ENCODE measurements at places on chromosomes 6 and 20.

DNA sequence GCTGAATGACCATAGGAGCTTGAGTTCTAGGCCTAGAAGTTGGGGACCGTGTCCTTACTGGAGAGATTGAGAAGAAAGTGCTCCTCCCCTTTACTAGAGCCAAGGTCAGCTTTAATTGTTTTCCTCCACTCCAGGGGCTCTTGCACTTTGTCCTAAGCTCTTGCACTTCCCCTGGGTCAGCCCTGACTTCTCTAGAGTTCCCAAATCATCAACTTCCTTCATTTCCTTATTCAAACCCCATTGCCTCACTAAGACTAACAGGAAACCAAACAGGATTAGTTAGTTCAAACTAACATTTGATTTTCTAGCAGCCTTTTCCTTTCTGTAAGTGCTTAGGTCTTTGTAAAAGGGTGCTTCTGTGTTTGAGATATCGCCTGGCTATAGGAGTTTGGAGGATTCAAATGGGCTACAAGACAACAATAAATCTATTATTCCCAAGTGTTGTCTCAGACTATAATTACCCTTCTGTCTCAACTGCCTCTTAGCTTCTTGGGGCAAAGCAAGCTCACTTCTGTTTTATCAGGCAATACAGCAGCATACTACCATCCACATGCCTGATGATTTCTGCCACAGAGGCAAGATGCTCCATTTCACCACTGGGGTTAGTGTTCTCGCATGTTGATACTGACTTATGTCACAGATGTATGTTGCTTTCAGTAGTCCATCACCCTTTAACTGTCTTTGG lies 12.8 kb upstream of the DTNBP1 start:
- no peak for DNase-seq

- DNase-seq: no peak
Measured at GRCh38 chr20:34771680-34772081, 53.8 kb downstream of the NCOA6 start.

GRCh38 chr20:5180421-5180820 lies 53.6 kb downstream of the CDS2 start:
- no peak for DNase-seq

GRCh38 chr6:30689022-30689865 lies 1.5 kb downstream of the NRM start:
- DNase-seq: no peak

DNA sequence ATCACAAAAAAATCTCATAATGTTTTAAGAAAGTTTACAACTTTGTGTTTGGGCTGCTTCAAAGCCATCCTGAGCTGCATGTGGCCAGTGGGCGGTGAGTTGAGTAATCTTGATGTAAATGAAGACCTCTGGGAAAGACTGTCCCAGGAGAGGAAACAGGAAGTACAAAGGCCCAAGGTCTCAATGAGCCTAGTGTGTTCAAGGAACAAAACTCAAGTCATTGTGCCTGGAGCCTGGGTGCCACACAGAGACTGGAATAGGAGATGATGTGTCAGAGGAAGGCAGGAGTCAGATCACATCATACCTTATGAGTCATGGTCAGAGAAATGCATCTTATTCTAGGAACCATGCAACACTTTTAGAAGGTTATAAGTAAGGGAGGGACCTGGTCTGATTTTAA lies 51.5 kb downstream of the COL19A1 start:
- no peak for DNase-seq

DNA sequence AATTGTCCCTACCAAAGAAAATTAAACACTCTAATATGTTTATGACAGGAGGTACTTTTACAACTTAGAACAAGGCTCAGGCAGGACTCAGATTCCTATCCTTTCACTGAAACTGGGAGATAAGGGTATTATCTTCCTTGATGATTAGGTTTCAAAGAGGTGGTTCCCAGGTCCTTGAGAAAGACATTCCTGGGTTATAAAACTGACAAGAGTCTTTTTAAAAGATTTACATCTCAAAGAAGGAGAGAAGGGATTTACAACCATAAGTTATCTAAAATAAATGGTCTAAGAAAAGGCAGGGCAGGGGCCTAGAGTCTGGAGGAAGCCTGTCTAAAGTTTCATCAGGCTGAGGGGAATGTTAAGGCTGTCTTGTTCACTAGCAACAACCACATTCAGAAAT lies 1492.5 kb downstream of the HACE1 start:
- no peak for DNase-seq

DNA sequence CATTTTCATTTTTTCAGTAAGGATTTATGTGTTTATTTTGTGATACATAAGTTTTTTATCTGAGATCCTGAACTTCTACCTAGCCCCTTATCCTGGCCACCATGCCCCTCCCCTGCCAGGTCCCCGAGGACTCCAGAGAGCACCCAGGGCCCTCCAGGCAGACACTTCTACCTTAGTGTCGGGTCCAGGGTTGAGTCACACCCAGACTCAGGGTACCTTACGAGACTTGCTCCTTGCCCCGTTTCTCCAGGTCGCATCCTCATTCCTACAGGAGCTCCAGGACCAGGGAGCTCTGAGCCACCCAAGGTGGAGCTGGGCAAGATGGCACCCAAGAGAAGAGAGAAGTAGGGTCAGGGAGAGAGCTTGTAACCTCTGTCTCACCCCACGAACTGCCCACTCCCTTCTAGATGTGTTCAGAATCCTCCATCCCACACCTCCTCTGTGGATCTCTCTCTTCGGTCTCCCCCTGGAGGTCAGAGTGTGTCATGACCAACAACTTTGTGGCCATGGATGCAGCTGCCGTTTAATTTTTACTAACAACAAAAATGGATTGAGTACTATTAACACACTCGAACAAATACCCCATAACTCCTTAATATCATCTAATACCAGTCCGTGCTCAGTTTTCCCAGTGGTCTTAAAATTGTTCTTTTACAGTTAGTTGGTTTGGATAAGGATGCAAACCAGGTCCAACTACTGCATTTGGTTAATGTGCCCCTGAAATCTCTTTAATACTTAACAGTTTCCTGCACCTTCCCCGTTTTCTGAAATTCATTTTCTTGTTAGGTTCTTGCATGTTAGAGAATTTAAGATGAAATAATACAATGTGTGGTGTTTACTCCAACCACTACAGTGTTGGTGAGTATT lies 130.6 kb upstream of the INSM1 start:
- DNase-seq: peak; percentile 7

- DNase-seq: no peak
Measured at GRCh38 chr6:52541135-52541534, 35.7 kb downstream of the TRAM2 start.

DNA sequence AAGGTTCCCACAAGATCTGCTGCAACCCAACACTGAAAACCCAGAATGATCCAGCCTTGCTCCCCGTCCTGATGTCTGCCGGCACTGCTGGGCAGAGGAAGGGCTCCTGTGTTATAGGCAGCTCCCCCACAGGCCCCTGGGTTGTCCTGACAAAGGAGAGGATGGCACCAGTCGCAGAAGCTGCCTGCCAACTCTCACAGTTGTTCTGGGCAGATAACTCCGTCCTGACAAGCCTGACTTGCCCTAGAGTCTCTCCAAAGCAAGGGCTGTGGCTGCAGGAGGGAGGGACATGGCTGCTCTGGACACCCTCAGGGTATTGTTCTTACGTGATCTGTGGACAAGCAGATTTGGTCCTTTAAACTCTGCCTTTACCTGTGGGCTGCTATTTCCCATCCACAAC lies 243.8 kb downstream of the CDH26 start:
- no peak for DNase-seq

- no peak for DNase-seq
Measured at GRCh38 chr20:51206032-51206662, 183.2 kb upstream of the KCNG1 start.

GRCh38 chr6:84314377-84314898 lies 87.0 kb upstream of the CEP162 start:
- no peak for DNase-seq

DNA sequence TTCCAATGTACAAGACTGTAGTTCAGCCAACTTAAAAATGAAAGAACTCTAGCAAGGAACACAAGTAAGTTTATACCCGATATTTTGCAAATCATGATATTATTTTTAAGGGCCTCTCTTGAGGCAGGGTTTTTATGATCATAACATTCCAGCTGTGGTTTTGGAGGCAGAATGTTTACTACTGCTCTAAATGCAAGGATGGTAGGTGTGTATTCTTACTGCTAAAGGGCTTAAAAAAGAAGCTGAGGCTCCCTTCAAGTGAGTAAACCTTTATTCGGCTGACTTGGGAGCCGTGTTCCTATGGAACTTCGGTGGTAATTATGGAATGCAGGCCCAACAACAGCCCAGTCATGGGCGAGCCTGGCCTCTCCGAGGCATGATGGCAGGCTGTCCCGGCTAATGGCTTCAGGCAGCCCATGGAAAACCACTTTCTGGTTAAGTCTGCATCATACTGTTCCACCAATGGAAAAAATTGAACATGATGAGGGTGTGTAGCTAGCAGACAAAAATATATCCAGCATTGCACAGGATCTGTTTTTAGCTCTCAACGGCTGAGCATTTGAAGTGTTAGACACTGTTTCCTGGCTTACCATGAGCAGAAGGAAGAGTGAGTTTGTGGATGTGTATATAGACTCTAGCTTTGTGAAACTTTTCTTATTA lies 111.5 kb downstream of the TIAM2 start:
- DNase-seq: no peak

GRCh38 chr20:12413116-12413515 lies 495.4 kb downstream of the BTBD3 start:
- no peak for DNase-seq

DNA sequence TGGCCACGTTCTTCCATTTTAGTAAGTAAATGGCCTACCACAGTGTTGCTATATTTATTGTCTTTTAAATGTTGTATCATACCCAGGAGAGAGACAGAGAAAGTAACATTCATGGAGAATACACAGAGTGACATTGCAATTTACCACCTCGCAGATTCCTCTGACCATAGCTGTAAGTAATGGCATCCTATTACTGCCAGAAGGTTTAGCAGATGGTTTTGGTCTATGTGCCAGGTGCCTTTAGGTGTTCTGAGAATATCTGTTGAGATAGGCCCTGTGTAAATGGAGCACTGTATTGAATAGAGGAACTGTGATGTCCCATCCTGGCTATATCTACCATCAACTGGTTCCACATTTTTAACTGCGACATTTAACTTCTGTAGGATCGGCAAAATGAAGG lies 559.6 kb downstream of the KIF16B start:
- no peak for DNase-seq

- no peak for DNase-seq
Measured at GRCh38 chr6:10373642-10374359, 41.1 kb downstream of the TFAP2A start.

GRCh38 chr6:119539066-119539746 lies 189.6 kb upstream of the MAN1A1 start:
- no peak for DNase-seq

GRCh38 chr6:17987447-17987696 lies at the start of gene KIF13A:
Gene KIF13A (minus strand): TSS chr6:17987635. CDS start chr6:17987463, 172 bp downstream.
- no peak for DNase-seq

GRCh38 chr6:141326426-141326825 lies 806.3 kb upstream of the GJE1 start:
- DNase-seq: no peak

- no peak for DNase-seq
Measured at GRCh38 chr6:83389606-83390005, 41.2 kb downstream of the ME1 start.
